ENCODE measurements at places on chromosomes 12 and 14.

- no peak for DNase-seq
Measured at GRCh38 chr12:27025116-27025515, 2.8 kb downstream of the MED21 start.

- no peak for DNase-seq
Measured at GRCh38 chr12:21763531-21763930, 11.0 kb downstream of the KCNJ8 start.

- no peak for DNase-seq
Measured at GRCh38 chr14:50045039-50045711, 71.2 kb downstream of the VCPKMT start.

GRCh38 chr14:69554500-69554899, 20.2 kb downstream of the CCDC177 start:
- no peak for DNase-seq

DNA sequence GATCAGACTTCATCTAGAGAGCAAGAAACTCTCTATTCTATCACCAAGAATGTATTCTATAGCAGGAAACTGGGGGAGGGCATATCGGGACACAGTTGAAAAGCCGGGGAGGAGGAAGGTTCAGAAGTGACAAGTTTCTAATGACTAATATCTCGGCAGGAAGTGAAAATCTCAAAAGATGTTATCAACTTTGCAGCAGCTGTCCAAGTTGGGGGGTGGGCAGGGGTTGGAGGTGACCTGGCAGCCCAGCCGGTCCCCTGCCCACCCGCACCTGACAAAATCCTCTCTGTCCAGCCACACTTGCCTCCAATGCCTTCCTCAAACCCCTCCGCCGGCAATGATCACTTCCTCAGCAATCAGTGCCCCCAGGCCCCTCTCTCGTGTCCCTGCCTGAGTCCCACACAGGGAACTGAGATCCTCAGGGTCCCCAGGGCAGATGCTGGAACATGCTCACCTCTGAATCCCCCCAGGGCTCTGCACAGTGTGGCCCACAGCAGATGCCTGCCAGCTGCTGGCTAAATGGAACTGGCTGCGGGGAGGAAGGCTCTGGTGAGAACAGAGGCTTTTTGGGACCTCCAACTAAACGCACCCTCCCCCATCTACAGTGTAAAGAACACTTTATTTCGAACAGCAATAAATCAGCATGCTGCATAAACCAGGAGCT, 43.9 kb downstream of the CCDC88C start:
- no peak for DNase-seq

GRCh38 chr14:38053666-38054065, 154.0 kb upstream of the SSTR1 start:
- no peak for DNase-seq

DNA sequence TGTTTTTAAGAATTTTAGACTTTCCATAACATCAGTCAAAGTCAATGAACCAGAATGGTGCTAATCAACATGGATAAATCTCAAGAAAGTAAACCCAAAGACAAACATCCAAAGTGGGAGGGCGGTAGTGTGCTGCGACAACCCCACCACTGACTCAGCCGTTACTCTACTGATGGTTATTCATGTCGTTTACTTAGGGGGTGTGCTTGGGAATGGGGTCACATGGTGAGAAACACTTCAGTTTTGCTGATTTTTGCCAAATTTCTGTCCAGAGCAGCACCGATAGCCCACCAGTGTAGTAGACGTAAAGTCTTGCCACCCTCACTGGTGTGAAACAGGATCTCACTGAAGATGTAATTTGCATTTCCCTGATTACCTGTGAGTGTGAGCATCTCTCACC, 99.9 kb downstream of the ADGRD1 start:
- DNase-seq: no peak

Data from osteocyte (in vitro differentiated cells).